ENCODE measurements at places on chromosomes 3 and 15.

GRCh38 chr15:48239334-48239733, 33.2 kb downstream of the SLC12A1 start:
- no peak for DNase-seq

DNA sequence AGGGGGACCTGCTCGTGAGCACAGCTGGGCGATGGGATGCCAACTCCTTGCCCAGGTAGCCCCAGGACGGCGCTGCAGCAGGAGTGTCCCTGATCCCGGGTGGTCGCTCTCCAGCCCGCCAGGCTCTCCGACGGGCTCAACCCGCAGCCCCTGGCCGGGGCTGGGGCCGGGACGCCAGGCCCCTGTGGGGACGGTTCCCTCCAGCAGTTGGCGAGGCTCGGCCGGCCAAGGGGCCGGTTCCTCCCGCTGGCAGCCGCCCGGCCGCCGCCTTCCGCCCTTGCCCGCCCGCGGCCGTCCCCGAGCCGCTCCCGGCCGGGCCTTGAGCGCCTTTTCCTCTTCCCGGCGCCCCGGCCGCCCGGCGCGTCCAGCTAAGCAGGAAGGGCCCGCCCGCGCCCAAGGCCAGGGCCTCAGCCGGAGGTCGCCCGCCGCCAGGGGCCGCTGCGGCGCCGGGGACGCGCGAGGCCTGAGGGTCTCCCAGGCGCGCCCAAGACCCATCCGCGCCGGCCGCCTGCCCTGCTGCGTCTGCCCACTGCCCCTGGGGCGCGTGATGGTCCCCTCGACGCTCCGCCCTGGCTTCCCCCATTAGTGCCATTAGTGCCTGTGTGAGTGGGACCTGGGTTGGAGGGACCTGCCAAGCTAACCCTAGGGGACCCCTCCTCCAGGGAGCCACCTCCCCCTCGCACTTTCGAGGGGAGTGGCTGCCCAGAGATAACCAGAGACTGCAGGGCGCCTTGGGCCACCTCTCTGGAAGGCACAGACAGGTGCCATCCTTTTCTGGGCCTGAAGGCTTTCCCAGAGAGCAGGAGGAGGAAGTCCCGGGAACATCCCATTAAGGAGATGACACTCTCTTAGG, 106.4 kb downstream of the FBLN2 start:
- DNase-seq: no peak

DNA sequence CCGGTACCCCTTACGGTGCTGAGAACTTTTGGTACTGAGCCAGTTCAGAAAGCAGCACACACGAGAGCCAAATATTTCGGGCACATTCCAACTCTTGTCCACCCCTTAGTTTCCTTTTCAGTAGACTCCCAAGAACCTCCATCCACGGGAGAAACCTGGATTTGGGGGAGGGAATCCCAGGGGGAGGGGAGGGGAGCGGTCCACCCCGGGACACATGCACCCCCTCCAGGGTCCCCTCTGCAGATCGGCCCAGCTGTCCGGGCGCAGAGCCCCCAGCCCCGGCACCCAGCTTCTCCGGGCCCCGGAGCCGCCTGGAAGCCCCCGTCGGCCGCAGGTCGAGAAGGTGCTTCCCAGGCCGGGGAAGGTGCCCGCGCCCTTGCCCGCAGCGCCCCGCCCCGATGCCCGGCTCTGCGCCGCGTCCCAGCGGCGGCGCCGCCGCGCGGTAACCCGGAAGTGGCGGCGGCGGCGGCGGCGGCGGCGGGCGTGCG, 455 bp upstream of the ABHD17C start:
- peak; percentile 16 for DNase-seq

- DNase-seq: no peak
Measured at GRCh38 chr3:56826831-56827722, 25.3 kb upstream of the ARHGEF3 start.

DNA sequence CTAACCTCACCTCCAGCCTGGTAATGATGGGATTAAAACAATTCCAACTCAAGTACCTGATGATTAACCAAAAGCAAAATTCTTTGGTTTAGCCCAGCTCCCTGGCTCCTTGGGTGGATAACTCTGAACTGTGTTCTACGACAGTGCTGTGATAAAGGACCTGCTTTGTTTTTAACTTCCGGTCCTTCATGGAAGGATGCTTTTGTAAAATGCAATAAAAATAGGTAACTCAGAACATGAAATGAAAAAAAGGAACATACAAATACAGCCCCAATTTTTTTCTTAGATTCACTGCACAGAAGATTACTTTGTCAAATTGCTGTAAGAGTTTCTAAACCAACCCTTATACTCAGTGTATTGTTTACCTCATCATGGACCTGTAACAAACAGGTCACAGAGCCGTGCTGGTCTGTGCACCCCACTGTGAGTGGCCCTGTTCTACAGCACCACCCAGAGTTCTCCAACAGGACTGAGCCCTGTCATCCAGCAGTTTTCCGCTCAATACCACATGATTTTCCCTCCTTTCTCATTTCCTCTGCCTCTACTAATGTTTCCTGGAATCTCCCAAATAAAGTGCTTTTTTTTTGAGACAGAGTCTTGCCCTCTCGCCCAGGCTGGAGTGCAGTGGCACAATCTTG, 4.9 kb upstream of the PCYT1A start:
- DNase-seq: no peak

DNA sequence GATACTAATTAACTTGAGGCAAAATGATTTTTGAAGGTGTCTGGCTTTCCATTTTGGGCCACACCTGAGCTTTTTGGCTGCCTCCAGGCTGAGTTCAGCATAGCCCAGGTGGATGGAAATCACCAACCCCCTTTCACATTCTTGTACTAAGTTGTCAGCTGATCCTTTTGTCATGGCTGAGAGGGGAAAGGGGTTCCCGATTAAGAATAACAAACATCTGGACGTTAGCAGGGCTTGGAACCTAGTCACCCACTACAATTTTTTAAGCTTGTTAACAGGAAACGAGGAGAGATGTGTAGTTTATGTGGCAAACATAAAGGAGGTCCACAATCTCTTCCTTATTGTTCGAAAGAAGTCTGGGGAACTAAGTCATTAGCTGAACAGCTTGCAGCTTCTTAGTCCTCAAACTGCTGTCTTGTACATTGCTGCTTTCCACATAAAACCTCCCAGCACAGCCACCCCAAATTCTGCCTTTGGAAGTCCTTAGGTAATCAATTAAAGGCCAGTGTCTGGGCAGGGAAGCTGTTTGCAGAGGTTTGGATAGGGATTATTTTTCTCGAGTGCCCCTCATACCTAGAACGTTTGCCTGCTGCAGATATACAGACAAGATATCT, 5.0 kb downstream of the NR2F2 start:
- no peak for DNase-seq

DNA sequence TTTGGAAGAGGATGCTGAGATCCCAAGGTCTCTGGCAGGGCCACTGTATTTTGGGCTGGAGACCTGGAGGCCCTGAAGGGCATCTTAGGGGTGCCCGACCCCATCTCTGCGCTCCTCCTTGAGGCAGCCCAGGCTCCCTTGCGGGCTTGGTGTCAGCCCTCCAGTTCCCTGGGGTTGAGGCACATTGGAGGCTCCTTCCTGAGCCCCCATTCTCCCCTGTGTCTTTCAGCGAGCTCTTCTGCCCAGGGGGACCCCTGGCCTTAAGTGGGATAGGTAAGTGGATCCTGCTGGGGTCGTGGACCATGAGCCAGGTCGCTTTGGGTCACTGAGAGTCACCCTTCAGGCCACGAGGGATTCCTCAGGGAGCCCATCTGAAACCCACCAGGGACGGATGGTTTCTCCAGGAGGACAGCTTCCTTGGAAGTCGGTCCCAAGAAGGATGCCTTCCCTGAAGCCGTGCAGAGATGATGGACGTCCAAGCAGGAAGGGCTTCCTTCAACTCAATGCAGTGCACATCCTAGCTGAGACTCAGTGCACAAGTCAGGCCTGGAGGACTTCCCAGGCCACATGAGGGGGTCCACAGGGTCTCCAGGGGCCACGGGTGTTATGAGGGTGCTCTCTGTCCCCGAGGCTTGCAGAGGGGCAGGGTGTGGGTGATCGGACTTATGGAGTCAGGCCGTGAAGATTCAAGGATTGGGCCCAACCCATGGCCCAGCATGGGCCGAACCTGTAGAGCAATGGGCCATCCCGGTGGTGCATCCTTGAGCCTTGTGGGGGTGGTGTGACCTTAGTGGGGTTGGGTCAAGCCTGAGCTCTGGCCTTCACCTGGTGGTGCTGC, 224.3 kb downstream of the SNRPN start:
- peak; percentile 3 for DNase-seq

DNA sequence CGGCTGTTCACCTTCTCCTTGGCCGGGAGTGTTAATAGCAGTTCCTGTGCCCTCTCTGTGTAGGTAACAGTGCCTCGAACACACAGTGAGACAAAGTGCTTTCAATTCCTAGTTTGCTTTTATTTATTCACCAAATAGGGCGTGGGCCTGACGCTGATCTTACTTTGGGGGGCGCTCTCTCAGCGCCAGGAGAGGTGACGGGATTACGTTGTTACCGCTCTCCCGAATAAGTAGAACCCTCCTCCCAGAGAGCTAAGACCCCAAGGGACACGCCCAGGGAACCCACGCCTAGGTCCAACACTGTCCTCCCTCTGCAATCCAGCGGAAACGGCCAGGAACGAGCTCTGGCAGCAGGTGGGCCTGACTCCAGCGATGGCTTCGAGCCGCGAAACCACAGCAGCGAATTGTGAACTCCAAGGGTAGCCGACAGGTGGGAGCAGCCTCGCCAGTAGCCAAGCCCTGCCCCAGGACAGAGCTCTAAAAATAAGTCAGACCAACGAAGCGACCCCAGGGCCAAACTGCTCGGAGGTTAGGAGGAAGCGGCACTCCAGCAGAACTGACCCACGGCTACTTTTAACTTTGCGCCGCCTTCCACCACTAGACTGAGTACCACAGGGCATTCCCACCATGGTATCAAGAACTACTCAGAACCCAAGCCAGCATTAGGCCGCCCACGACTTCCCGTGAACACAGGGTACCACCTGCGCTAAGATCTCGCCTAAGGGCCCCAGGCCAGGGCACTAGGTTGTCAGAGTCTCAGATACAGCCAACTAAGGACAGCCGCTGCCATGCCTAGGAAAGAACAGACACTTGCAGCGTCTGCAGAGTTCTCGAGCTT, 1.6 kb upstream of the SIN3A start:
- peak; percentile 35 for DNase-seq

DNA sequence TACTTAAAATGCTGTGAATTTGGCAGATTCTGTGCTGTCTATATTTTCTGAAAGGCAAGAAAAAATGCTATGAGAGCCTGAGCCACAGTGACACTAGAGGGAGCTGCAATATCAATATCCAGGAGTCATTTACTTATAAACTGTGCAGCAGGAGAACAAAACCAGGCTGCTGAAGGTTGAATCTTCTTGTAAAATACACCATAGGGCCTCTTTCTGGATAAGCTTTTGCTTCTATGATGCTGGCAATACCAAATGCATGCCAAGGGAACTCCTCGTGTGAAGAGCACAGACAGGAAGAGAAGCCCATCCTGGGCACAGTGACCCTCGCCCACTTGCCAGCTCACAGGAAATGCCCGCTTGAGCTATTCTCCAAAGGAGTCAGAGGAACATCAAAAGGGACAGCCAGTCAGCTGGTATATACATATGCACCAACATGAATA, 48.0 kb upstream of the TSPAN3 start:
- DNase-seq: no peak

GRCh38 chr3:41274944-41275668, 75.8 kb downstream of the CTNNB1 start:
- DNase-seq: no peak

GRCh38 chr15:76945494-76946093, 14.0 kb downstream of the RCN2 start:
- no peak for DNase-seq

DNA sequence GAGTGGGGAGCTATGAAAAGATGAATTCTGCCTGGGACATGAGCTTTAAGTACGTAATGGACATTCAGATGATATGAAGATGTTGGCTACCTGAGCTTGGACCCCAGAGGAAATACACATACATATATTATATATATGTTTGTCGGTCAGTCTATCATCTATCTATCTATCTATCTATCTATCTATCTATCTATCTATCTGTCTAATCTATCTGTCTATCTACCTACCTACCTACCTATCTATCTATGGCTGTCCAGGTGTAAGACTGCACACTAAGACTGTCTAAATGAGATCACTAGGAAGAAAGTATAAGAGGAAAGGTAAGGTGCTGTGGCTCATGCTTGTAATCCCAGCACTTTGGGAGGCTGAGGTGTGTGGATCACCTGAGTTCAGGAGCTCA, 18.2 kb upstream of the CELF6 start:
- no peak for DNase-seq

GRCh38 chr3:178063461-178063860, 472.8 kb upstream of the KCNMB2 start:
- DNase-seq: no peak

DNA sequence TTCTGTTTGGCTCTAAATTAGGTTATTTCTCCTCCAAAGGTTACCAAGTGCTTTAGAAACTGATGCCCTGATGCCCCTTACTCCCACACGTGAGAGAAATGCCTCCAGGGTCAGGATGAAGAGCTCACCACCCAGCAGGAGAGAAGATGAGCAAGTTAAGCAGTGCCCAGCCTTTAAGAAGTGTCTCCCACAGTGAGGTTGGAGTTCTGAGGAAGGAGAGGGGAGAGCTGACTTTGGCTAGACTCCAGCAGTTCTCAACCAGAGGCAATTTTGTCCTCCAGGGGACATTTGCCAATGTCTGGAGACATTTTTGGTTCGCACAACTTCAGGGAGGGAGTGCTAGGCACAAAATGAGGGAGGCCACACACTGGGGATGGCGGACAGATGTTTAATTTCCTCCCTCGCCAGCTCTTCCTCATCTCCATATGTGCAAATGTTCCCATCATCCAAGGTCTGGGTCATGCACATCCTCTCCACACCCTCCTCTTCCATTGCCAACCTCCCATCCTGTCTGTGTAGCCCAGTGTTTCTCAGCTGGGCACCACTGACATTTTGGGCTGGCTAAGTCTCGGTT, 50.6 kb upstream of the SLC7A14 start:
- DNase-seq: no peak

- no peak for DNase-seq
Measured at GRCh38 chr3:129441782-129442181, 1.8 kb downstream of the IFT122 start.

GRCh38 chr3:158381262-158381868, 189.6 kb upstream of the MLF1 start:
- DNase-seq: peak; percentile 4

GRCh38 chr3:23800731-23801130, 5.0 kb upstream of the UBE2E1 start:
- no peak for DNase-seq

DNA sequence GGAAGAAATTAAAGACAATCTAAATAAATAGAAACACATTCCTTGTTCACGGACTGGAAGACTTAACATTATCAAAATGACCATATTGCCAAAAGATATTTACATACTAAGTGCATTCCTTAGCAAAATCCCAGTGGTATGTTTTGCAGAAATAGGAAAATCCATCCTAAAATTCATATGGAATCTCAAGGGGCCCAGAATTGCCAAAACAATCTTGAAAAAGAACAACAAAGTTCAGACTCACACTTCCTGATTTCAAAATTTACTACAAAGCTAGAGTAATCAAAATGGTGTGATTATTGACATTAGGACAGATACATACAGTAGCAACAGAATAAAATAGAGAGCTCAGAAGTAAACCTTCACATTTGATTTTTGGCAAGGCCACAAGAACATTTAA, 515.5 kb downstream of the OCA2 start:
- DNase-seq: no peak

- DNase-seq: no peak
Measured at GRCh38 chr15:25708391-25708790, 154.7 kb downstream of the ATP10A start.
